ENCODE measurements at places on chromosomes 11 and 22. TPM values are rescaled to one million over a fixed set of nuclear protein-coding genes. Genes with fewer than 3 reads are reported as not detected.

Gene NOX4
- 1.3 TPM for polyA plus RNA-seq

Gene SLC22A8
- polyA plus RNA-seq, result not detected

Gene POU2AF1
- polyA plus RNA-seq, result 0.80 TPM

Gene UPK3A
- polyA plus RNA-seq, result not detected

Gene AIFM3
- 9.1 TPM for polyA plus RNA-seq

Gene BIK
- not detected for polyA plus RNA-seq

Gene PLAAT2
- not detected for polyA plus RNA-seq

Gene CABP2
- not detected for polyA plus RNA-seq

Gene OR56A1
- not detected for polyA plus RNA-seq

Gene ROBO3
- polyA plus RNA-seq, result 1.7 TPM

Gene TMEM151A
- polyA plus RNA-seq, result 1.9 TPM

Gene OR2D2
- polyA plus RNA-seq, result not detected

Gene ZNF280B
- 0.81 TPM for polyA plus RNA-seq

Gene MIOX
- not detected for polyA plus RNA-seq

Gene MRGPRX4
- not detected for polyA plus RNA-seq

Gene MMP27
- polyA plus RNA-seq, result not detected

Gene RTN4R
- 1.1 TPM for polyA plus RNA-seq

Gene NNMT
- 128 TPM for polyA plus RNA-seq

Gene CENPM
- 1.4 TPM for polyA plus RNA-seq

Gene P2RY2
- polyA plus RNA-seq, result 1.3 TPM

Gene RAB3IL1
- 17.4 TPM for polyA plus RNA-seq

Gene MCHR1
- polyA plus RNA-seq, result 0.07 TPM

Gene GLB1L3
- 1.4 TPM for polyA plus RNA-seq

Gene SHANK3
- 21.3 TPM for polyA plus RNA-seq

Gene SVIP
- 21.0 TPM for polyA plus RNA-seq

Gene CAPN5
- polyA plus RNA-seq, result 12.3 TPM
